ENCODE measurements at places on chromosomes 7 and 10.

- no peak for DNase-seq
Measured at GRCh38 chr10:30747633-30748032, 118.1 kb upstream of the LYZL2 start.

- no peak for DNase-seq
Measured at GRCh38 chr10:17954861-17955260, 3.1 kb downstream of the SLC39A12 start.

- DNase-seq, result no peak
Measured at GRCh38 chr10:118017071-118017740, 29.5 kb downstream of the RAB11FIP2 start.

DNA sequence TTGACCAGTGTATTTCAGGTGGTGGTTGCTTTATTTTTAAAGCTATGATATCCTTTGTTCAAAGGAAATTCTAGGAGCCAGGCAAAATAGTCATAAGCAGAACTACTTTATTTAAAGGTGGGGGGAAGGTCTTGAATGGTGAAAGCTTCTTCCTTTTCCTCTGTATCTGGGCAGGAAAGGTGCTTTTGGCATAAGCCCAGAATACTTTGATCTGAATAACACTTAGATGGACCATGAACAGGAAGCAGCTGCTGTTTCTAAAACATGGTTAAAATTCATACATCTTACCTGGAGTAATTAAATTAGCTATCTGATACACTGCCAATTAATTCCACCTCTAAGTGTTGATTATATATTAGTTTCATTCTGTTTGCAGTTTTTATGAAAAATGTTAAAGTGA is 13.3 kb downstream of the ZNF804B start:
- no peak for DNase-seq

GRCh38 chr10:132865171-132865631 is 77.2 kb downstream of the CFAP46 start:
- peak; percentile 9 for DNase-seq
